ENCODE measurements at places on chromosomes 12 and 14. TPM values are rescaled to one million over a fixed set of nuclear protein-coding genes. Genes with fewer than 3 reads are reported as not detected.

The NAV3 gene
- 50.3 TPM for total RNA-seq

The C1QL4 gene
- total RNA-seq, result 0.17 TPM

The TAS2R14 gene
- 2.1 TPM for total RNA-seq

The ZC2HC1C gene
- total RNA-seq, result 1.5 TPM

The RFX4 gene
- not detected for total RNA-seq

Data from fibroblast of lung (primary cell).